H54 (cell line): ENCODE measurements at places on chromosomes 5 and 9.

- no peak for DNase-seq
Observed at GRCh38 chr5:171893290-171893886, 107.8 kb downstream of the SMIM23 start.

- DNase-seq, result no peak
Observed at GRCh38 chr5:116068028-116068632, 16.7 kb upstream of the COMMD10 start.

DNA sequence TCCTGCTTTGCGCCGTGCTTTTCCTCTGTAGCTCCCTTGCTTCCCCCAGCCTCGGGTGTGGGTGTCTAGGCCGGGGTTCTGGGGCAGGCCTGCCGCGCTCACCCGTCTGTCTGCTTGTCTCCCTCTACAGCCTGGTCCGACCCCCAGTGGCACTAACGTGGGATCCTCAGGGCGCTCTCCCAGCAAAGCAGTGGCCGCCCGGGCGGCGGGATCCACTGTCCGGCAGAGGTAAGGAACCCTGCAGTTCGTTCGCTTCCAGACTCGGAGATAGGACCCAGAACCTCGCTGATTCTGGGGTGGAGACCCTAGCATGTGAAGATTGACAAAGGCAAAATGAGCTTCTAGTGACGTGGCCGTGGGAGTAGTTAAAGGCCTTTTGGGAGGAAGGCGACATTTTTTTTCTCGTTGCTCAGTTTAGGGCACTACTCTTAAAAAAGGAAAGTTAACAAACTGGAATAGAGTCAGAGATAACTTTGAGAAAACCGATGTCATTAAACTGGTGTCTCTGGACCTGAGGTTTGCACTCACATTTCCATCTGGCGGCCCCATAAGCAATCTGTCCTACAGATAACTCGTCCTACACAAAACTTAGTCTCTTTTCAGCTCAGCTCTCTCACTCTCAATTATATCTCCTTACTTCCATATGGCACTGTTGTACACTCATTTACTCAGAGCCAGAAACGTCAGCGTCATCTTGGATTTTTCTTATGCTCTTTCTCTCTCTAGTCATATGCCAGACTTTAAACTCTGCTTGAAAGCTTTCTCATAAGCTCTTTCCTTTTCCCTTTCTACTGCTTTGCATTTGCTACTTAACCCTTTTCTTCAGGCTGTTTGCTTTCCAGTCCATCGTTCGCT lies 561 bp downstream of the SEC61B start:
- DNase-seq, result no peak

DNA sequence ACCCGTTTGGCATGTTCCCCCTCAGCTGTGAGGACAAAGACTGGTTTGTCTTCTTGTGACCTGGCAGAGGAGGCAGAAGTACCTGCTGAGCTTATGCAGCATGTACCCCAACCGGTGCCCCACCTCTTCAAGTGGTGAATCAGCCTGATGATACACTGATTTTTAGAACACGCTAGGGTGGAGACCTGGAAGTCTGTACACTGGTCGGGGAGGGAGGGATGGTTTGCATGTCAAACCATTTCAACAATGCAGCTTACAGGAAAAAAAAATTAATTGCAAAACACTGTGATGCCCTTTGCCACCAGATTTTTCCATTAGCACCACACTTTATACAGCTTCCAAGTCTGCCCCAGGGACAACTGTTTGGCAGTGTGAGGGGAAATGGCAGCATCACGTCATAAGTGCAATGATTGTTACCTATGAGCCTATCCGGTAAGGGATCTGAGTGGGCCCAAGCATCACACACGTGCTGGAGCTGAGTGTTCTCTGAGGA lies 155.1 kb upstream of the DMRT1 start:
- DNase-seq, result no peak

DNA sequence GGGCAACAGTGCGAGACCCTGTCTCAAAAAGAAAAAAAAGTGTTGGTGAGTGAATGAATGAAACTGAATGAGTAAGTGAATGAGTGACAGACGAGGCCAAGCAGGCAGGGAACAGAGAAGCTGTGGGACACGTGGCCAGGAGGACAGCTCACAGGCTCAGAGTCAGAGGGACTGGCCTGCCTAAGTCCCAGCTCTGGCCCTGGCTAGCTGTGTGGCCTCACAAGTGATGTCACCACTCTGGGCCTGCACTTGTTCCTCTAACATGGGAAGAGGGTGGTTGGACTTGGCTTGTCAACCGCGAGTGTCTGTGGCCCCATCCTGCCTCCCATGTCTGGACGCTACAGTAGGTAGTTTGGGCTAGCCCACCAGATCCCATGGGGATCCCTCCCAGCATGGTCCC lies 4.7 kb upstream of the PLPP7 start:
- DNase-seq, result no peak

GRCh38 chr5:164048359-164048926 lies 543.0 kb downstream of the MAT2B start:
- DNase-seq, result no peak
